ENCODE measurements at places on chromosomes 5 and 9.

DNA sequence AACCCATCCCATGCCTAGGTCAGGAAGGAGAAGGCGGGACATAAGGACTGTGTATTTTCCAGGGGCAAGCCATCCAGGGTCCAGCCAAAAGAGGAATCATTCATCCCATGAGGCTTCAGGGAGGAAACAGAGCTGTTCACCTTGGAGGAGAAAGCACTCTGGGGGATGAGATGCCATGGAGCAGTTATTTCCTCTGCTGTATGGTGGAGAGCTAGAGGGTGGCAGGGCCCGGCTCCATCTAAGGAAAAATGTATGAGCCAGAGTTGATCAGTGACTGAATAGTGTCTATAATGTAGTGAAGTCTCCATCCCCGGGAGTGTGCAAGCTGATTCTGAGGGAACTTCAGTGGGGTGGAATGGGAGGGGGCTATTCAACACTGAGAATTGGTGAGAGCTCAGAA is 8.0 kb downstream of the ENHO start:
- DNase-seq = no peak

DNA sequence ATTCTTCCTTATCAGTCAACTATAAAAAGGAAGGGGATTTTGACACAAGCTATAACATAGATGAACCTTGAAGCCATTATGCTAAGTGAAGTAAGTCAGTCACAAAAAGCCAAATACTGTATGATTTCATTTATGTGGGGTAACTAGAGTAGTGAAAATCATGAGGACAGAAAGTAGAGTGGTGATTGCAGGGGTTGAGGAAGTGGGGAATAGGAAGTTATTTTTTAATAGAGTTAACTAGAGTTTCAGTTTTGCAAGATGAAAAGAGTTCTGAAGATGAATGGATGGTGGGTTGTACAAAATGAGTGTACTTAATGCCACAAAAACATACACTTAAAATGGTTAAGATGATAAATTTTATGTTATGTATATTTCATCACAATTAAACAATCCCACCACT is 65.4 kb upstream of the FAM174A start:
- no peak for DNase-seq

DNA sequence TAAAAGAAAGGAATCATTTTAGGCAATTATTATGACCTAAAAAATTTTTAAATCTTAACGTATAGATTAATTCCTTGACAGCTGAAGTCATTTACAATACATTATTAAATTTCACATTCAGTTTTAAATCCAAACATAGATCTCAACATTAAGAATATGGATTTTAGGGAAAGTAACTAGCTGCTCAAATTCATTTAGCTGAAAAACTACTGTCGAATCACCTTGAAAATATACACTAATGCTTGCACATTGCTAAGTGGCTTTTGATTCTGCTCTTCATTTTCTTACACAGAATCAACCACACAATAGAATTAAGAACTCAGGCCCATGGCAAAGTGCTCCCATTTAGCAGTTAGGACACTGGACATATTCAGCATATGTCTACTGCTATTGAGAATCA is 454.2 kb downstream of the RAB3C start:
- no peak for DNase-seq

DNA sequence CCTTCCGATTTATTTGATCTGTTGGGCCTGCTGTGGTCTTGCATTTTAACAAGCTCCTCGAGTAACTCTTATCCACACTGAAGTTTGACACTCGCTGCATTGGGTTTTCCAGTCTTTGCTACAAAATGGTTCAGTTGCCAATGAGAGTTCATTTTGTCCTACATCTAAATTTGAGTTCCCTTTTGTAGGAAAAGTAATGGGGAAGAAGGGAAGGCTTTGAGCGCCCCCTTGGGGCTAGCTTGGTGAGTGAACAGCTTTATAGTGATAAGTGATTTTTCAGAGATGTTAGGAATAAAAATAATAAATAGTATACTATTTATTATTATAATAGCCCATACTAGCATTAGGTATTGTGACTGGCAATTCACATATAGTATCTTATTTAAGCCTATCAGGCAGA is 89.9 kb upstream of the GNAQ start:
- peak; percentile 61 for DNase-seq

GRCh38 chr5:81852291-81853029 is 101.6 kb upstream of the SSBP2 start:
- DNase-seq = peak; percentile 81

DNA sequence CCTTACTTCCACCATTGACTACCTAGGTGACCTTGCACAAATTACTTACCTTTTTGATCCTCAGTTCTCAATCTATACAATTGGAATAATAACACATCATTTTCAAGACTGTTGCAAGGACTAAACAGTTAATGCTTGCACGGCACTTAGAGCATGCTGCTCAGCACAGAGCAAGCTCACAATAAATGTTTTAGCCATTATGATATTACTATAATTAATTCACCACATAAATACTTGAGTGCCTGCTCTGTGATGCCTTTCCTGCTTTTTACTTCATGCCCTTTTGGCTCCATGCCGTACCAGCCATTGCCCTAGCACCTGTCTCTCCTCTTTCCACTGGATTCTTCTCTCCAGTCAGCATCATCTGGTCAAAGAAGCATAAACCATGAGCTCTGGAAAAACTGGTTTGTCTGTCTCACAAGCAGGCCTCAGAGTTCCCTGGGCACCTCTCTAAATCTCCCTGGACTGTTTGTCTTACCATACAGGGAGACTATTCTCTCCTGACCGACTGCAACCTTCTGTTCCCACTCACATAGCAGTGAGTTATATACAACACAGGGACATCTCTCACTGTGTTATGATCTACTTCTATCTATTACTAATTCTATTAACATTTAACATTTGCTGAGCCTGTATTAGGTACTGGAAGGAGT is 260.4 kb upstream of the ADRA1B start:
- DNase-seq = no peak

DNA sequence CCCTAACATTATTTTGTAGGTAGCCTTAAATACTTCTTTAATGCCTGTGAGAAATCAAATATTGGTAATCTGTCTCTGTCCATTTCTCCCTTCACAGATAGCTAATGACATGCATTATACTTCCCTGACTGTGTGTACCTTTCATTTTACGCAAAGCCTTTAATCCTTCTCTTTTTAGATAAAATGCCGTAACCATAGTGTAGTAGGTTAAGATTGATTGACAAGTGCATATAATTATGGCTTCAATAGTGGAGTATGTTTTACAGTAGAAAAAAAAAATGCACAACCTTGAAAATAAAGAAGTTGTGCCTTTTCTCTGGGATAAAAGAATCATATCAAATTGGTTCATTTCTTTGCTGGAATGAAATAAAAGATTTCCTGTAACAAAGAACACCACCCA is 559.6 kb upstream of the GRAMD2B start:
- no peak for DNase-seq

GRCh38 chr5:6603643-6604042 is 29.2 kb downstream of the NSUN2 start:
- DNase-seq = peak; percentile 29

GRCh38 chr9:131714161-131714646 is 25.7 kb downstream of the RAPGEF1 start:
- DNase-seq = no peak

- no peak for DNase-seq
Observed at GRCh38 chr5:57552033-57552432, 69.4 kb upstream of the ACTBL2 start.

- DNase-seq = peak; percentile 93
Observed at GRCh38 chr9:37963936-37964739, 60.2 kb upstream of the SLC25A51 start.

DNA sequence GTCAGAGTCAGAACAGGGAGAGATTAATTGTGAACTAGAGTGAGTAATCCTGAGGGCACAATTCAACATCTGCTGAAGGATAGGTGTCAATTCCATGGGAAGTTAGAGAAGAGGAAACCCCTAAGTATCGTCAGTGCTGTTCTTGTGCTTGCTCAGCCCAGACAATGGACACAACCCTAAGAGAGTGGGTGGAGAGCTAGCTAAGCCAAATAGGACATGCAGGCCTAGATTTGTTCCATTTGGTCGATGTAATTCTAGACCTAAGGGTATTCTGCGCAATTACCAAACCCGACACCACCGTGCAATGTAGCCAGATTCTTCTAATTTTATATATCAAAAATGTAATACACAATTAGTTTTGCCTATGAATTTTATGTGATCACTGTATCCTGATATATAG is 431.6 kb downstream of the SH3GL2 start:
- DNase-seq = no peak

DNA sequence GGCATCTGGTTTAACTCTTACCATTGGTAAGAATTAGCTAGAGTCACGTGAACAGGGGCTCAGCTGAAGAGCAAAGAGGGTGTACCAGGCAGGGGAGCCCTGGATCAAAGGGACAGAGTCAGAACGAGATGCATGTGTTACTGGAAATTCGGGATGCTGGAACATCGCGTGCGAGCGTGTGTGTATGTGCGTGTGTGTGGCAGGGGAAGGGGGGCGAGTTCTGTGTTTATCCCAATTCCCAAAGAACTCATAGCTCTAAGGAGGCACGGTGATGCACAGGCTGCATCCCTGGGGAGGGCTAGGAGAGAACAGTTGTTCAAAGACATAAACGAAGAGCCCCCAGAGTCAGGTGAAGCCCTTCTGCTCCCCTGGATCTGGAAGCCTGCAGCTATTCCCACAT is 353.3 kb downstream of the GADD45G start:
- no peak for DNase-seq

DNA sequence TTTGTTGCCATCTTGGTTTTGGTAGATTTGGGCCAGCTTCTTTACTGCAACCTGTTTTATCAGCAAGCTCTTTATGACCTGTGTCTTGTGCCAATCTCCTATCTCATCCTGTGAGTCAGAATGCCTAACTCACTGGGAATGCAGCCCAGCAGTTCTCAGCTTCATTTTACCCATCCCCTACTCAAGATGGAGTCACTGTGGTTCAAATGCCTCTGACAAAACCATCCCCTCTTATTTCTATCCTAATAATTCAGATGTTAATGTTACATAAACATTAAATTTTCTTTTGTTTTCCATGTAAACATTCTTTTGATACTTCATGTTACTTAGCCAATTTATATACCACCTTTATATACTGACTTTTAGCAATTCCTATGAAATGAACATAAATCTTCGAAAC is 746.3 kb downstream of the CDH18 start:
- DNase-seq = no peak

- DNase-seq = no peak
Observed at GRCh38 chr9:90593646-90594045, 49.0 kb downstream of the DIRAS2 start.

- no peak for DNase-seq
Observed at GRCh38 chr9:137876781-137877386, 698 bp upstream of the CACNA1B start.

DNA sequence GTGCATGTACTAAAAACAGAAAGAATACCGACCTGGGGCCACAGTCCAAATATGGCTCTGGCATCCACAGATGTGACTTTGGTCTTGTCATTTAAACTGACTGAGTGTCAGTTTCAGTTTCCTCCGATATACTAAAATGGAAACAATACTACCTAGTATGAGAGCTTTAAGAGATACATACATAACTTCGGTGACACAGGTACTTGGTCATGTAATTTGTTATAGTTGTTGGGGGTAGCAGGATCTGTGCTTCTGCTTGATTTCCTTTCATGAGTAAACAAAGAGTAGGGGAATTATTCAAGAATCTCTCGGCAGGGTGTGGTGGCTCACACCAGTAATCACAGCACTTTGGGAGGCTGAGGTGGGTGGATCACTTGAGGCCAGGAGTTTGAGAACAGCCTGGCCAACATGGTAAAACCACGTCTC is 32.1 kb downstream of the MTMR12 start:
- DNase-seq = no peak

- DNase-seq = no peak
Observed at GRCh38 chr9:135397142-135397541, 82.4 kb upstream of the PPP1R26 start.

- no peak for DNase-seq
Observed at GRCh38 chr5:142826093-142826492, 55.9 kb downstream of the ARHGAP26 start.

DNA sequence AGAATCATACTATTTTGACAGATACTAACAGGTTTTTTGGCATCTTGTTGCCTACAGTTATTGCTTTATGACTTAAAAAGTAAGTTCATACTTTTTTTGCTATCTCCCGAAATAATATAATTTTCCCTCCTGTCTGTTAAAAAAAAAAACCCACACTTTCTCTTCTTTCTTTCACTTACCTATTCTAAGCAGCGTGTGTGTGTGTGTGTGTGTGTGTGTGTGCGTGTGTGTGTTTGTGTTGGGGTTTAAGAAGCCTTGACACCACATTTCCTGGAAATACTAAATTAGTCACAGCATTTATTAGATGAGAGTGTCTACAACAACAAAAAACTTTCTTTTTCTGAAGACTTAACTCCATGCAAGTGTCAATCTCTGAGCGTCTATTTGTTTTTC is 12.4 kb downstream of the TNFAIP8 start:
- DNase-seq = no peak

DNA sequence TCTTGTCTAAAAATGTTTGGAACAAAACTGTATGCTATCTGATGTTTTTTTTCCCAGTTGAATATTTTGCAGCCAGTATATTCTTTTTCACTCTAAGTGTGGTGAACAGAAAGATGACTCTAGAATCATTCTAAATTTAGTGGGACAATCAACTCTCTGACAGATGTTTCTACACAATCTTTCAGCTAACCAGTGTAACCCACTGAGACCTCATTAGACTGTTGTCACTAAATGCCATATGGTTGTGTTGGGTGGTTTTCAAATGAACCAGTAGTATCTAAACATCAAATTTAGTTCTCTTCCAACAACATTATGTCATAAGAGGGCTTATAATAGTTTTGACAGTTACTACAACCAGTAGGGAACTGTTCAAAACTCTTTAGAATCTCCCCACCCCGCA is 129.6 kb upstream of the PRLR start:
- no peak for DNase-seq

GRCh38 chr5:56402266-56403220 is 169.4 kb upstream of the ANKRD55 start:
- DNase-seq = peak; percentile 58

DNA sequence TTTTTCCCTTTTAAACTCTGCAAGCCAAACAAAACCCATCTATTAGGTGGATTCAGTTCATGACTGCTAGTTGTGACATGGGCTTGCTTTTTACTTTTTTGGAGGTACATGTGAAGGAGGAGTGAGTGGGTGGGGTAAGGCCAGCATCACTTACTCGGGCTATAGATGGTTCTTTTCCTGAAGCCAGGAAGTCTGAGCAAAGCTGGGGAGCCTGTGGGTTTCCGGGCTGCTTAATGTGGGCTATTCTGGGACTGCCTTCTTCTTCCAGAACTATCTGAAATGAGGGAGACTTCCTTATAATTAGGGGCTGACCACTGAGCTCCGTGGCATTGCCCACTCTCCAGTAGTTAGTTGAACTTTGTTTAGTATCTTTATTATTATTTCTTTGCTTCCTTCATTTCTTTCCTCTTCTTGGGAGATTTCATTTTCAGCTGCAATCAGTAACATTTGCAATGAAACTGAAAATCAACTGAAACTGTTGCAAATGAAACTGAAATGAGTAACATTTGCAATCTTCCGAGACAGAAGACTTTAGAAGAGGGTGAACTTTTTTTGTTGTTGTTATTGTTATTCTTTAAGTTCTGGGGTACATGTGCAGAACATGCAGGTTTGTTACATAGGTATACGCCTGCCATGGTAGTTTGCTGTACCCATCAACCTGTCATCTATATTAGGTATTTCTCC is 204.9 kb downstream of the LRRC70 start:
- no peak for DNase-seq
